ENCODE measurements at places on chromosomes 4 and X. TPM values are rescaled to one million over a fixed set of nuclear protein-coding genes. Genes with fewer than 3 reads are reported as not detected.

Gene SH2D1A
- total RNA-seq = 44.4 TPM

Gene TRIM60
- total RNA-seq = not detected

Gene RAB41
- not detected for total RNA-seq

Gene HTT-AS
- total RNA-seq = not detected

Gene KLHL8
- 8.7 TPM for total RNA-seq

Gene MAB21L2
- not detected for total RNA-seq

Gene FGFBP1
- not detected for total RNA-seq
